ENCODE measurements at places on chromosomes 4 and X.

GRCh38 chr4:26937567-26937966 is 76.9 kb downstream of the STIM2 start:
- no peak for DNase-seq

- peak; percentile 85 for DNase-seq
These were observed 687.0 kb upstream of the EPHA5 start for GRCh38 chr4:66357316-66357715.

GRCh38 chr4:137576446-137576845 is 44.2 kb upstream of the PCDH18 start:
- DNase-seq: no peak

GRCh38 chr4:13240066-13240465 is 244.1 kb downstream of the RAB28 start:
- peak; percentile 64 for DNase-seq

- no peak for DNase-seq
These were observed 100.9 kb downstream of the SLC34A2 start for GRCh38 chr4:25756503-25756902.

GRCh38 chrX:115650916-115651315 is 89.9 kb downstream of the PLS3 start:
- peak; percentile 53 for DNase-seq

DNA sequence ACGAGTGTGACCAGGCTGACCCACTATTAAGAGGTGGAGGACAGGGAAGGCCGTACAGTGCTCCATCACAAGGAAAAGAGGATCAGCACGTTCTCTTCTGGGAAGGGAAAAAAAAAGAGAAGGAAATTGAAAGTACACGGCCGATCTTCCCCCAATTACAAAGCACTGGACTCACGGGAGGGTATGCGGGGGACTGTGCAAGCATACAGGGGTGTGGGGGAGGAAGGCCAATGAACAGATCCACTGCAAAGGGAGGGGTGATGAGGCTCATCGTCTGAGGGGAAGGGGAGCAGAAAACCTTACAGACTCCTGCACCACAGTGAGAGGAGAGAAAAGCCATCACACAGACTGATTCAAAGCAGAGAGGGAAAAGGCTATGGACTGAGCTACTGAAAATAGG is 1.1 kb downstream of the ELK1 start:
- no peak for DNase-seq

DNA sequence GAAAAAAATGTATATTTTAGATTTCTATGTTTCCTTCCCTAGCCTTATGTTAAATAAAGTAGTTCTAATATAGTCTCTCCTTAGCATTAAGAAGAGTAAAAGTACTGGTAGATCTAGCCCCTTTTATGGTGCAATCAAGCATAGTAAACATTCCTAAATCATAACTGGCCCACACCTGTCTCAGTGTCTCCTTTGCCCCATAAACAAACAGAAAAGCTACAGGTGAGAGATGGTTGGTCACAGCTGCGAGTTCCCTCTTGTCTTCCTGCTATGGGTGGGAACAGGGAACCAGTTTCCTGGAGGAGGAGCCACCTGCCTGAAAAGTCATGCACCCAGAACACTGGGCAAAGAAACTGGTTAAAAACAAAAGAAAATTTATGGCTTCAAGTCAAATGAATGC is 16.6 kb downstream of the SOWAHB start:
- DNase-seq: no peak

DNA sequence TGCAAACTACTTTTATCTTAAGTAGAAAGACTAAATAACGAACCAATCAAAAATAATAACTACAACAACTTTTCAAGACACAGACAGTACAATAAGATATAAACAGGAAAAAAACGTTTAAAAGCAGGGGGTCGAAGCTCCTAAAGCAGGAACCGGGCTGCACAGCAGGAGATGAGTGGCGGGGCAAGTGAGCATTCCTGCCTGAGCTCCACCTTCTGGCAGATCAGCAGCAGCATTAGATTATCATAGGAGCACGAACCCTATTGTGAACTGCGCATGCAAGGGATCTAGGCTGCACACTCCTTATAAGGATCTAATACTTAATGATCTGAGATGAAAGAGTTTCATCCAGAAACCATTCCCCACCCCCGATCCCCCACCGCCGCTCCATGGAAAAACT is 146.2 kb downstream of the TEX11 start:
- no peak for DNase-seq

- no peak for DNase-seq
These were observed 9.0 kb upstream of the MAGEC1 start for GRCh38 chrX:141894733-141895132.

GRCh38 chrX:2784026-2784425 is 32.2 kb downstream of the XG start:
- DNase-seq: no peak

DNA sequence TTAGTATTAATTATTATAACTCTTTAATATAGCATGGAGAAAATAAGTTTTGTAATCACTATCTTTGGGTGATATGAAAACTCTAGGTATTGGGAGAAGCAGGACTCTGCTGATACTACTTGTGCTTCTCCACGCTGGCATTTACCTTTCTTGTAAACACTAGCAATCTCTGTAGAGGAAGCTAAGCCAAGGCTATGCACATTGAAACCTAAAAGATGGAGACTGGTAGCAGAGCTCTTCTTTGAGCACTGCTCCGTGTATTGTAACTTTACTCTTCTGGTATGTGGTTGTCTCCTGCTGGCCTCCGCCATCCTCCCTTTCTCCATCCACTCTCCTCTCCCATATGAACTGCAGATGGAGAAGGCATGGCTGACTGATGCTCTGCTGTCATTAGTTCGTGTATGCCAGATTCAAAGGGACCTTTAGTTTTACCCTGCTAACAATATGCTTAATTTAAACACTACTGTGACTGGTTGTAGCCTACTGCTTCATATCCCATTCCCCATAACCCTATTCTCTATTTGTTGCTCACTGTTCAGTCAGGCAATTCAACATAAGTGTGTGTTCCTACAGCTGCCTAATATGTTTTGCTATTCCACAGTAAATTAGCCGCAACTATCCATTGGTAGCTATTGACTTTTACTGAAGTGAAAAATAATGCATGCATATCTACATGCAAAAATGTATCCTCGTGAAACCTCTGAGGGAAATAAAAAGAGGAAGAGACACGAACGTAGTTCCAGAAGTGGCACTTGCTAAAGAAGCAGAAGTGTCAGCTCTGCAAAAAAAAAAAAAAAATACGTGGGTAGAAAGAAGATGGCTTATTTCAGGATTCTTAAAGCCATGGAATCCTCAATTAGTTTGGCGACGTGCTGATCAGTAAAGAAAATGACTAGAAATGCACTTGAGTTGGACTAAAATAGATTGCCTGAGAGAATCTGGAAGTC is 55.6 kb upstream of the CCSER1 start:
- no peak for DNase-seq

- no peak for DNase-seq
These were observed 133.0 kb downstream of the MAD2L1 start for GRCh38 chr4:119933606-119934005.

GRCh38 chrX:45591650-45592049 is 391.0 kb upstream of the DIPK2B start:
- no peak for DNase-seq

DNA sequence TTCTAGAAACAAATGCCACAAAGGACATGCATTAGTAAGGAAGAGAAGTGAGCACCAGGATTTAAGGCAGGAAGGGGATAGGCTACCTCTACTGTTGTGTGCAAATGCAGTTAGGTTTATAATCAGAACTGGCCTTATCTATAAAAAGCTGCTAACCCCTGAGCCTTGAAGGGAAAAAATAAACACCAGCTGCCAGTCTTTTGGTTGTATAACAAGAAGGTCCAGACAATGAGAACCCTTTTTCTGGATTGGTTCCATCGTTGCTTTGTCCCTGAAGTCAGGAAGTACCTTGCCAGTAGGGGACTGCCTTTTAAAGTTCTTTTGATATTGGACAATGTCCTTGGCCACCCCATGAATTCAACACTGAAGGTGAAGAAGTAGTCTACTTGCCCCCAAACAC is 126.7 kb upstream of the OTUD4 start:
- peak; percentile 55 for DNase-seq

DNA sequence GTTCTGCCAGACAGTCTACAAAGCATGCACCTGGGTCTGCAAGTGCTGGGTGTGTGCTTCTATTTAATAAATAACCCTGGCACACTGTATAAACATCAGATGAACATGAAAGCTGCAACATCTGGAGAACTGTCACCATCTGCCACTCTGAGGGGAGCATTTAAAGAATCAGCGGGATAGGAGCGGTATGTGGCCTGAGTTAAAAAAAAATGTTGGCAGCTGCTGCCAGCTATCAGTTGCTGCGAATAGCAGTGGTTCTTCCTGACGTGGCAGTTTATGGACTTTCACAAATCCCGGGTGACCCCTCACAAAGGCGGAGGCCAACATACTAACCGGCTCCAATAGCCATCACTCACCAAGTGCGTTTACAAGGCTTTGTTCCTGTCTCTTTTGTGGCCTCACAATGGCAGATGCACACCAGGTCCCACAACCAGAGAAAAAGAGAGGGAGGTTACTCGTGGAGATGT is 95.1 kb downstream of the RASL11B start:
- peak; percentile 90 for DNase-seq

DNA sequence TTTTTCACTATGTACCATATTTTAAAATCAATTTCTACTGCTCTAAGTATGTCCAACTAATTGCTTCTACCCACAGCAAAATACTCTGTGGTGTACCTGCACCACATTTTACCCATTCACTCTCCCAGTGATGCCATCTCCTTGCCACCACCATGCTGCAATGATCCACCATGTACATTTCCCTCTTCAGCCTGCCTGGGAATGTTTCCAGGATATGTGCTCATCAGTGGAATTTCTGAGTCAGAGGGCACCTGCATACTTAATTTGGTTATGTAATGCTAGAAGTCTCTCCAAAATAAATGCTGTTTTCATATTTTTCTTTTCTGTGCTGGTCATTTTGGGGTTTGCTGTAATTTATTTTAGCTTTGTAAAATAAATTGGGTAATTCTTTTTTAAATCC is 33.2 kb upstream of the OCIAD2 start:
- DNase-seq: peak; percentile 69

- DNase-seq: no peak
These were observed 55.8 kb downstream of the FNIP2 start for GRCh38 chr4:158824425-158825274.

DNA sequence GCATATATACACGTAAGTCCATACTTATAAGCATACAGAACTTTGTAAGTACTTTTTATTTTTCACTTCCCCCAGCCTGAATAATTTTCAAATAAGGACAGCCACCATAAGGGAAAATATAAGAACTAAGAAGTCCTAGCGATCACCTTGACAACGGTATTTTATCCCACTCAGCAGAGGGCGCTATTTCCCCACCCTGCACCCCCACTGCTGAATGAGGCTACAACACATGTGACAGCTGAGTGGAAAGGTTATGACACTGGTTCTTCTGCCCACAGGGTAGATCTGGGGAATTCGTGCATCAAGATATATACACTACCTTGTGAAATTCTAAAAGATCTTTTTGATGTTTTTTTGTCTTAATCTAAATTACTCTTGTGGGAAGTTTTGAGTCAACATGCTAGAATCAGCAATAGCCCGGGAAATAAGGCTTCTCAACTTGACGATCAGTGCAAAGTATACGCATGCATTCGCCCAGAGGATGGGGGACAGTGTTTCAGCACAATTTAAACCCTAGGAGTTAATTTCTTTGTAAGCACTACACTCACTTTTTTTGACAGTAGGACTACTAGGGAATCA is 151.5 kb downstream of the CORIN start:
- DNase-seq: peak; percentile 64

DNA sequence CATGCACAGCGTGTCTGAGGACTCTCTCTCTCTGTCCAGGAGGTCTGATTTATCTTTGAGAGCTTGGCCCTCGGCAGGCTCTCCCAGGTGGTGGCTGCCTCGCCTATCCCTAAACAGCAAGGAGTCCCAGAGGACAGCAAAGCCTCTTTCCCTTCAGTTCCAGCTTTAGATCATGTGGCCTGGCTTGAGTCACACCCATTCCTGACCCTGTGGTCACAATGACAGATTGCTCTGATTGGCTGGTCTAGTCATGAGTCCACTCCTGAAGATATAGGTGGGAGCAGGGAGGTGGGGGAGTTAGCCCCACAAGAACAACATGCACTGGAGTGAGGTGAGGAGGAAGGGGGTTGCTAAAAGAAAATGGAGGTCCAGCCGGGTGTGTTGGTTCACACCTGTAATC is 12.1 kb upstream of the PORCN start:
- no peak for DNase-seq

DNA sequence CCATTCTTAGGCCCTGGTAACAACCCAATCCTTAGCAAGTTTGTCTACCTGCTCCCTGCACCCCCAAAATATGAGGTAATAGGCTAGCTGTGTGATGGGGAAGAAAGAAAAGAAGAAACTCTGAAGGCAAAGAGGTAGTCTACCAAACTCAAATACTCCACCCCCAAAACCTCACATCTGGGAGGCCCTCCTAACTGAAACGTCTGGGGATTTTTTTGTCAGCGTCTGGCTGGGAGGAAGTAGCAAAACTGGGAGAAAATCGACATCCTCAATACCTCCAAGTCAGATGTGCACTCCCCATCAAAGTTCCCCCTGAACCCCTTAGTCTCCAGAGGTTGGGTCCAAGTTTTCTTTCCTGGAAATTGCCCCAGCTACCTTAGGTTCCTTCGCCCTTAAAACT is 1.0 kb downstream of the LAMP2 start:
- no peak for DNase-seq

Data from myocyte (in vitro differentiated cells).